ENCODE measurements at places on chromosomes 3 and 15. TPM values are rescaled to one million over a fixed set of nuclear protein-coding genes. Genes with fewer than 3 reads are reported as not detected.

GRCh38 chr3:188296761-188297612 is 143.0 kb downstream of the LPP start:
- no peaks in the 10 kb centered on the region for H3K27me3 ChIP-seq
- H3K36me3 ChIP-seq = peaks cover 2% of the 10 kb centered on the region
- DNase-seq = no peak
- H3K27ac ChIP-seq = peak overlapping the region; percentile 8

DNA sequence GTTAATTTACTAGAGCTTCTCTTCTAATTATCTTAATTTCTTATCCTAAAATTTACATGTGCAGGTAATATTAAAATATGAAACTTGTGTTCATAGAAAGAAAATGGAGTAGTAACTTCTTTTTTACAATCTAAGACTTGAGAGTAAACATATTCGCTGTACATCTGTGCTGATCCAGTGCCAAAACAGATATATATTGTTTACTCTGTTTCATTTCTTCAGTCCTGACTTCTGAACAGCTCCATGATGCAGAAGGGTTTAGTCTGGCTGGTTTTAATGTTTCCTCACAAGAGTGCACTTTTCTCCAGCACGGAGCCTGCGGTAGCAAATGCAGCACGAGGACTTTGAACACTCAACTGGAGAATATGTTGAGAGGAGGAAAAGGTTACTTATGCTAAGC is 306.8 kb downstream of the EPHA3 start:
- DNase-seq = no peak
- H3K36me3 ChIP-seq = no peaks in the 10 kb centered on the region
- no peaks in the 10 kb centered on the region for H3K4me1 ChIP-seq
- no peak overlapping the region for H3K4me3 ChIP-seq
- H3K27ac ChIP-seq = no peak overlapping the region
- H3K27me3 ChIP-seq = no peaks in the 10 kb centered on the region

DNA sequence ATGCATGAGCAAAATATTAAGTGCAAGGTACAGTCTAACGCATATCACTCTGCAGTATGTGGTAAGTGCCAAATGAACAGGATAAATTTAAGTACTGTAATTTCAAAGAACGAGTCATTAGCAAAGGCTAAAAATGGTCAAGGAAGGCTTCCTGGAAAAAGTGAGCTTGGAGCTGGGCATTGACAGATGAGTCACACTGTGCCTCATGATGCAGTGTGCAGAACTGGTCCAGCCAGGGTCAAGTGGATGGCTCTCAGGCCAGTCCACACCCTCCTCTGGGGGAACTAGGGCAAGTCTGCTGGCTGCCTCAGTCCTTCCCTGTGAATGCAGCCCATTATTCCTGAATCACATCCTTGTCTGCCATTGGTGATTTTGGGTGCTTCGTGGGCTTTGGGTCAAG is 76.3 kb downstream of the CACNA1D start:
- DNase-seq = no peak
- H3K27ac ChIP-seq = no peak overlapping the region
- H3K36me3 ChIP-seq = no peaks in the 10 kb centered on the region
- H3K27me3 ChIP-seq = peaks cover 4% of the 10 kb centered on the region

The SCG5 gene
- polyA plus RNA-seq = 29.2 TPM

DNA sequence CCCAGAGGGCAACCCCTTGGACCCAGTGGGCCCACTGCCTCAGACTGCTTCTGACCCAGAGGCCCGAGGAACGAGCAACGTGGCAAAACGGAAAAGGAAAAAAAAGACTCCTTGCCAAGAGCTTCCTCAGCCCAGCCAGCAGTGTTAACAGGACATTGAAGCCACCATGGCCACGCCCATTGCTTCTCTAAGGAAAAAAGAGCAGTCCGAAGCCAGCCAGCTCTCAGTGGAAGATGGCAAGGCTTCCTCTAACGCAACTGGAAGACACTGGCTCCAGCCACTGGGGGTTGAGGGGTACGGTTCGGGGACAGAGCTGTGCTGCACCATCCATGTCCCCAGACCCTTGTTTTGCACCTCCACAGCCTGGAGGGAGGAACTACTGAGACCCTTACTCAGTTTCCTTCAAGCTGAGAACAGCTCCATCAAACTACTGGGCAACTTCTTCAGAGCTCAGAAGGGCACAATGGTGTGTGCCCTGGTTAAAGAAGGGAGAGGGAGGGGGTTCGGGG is 10.7 kb downstream of the BMF start:
- H3K4me3 ChIP-seq = no peak overlapping the region
- H3K36me3 ChIP-seq = no peaks in the 10 kb centered on the region
- H3K27ac ChIP-seq = no peak overlapping the region
- peaks cover 12% of the 10 kb centered on the region for H3K27me3 ChIP-seq

DNA sequence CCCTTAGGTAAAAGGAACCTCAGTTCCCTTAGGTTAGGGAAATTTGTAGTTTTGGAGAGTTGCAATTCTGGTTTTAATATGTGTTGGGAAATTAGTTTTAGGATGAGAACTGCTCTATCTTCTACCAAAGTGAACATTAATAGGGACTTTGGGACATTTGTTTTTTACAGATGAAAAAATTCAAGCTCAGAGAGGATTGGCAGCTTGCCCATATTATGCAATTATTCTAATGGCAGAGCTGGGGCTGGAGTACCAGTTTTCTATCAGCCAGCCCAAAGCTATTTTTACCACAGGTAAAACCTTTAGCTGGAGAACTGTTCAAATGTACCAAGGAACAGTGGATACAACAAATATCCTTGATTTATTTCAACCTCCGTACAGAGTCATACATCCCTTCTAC is 127.0 kb downstream of the CPNE4 start:
- H3K4me3 ChIP-seq = no peak overlapping the region
- H3K36me3 ChIP-seq = no peaks in the 10 kb centered on the region
- H3K27ac ChIP-seq = no peak overlapping the region
- no peaks in the 10 kb centered on the region for H3K4me1 ChIP-seq
- H3K27me3 ChIP-seq = no peaks in the 10 kb centered on the region

The NAA80 gene
- 9.4 TPM for polyA plus RNA-seq

The ACOX2 gene
- 0.20 TPM for polyA plus RNA-seq

GRCh38 chr3:122665881-122666280 is 14.8 kb upstream of the PARP14 start:
- H3K36me3 ChIP-seq = no peaks in the 10 kb centered on the region
- H3K27me3 ChIP-seq = peaks cover 4% of the 10 kb centered on the region
- no peak for DNase-seq
- peaks cover 3% of the 10 kb centered on the region for H3K4me1 ChIP-seq

GRCh38 chr15:29516929-29517328 is 247.3 kb upstream of the NSMCE3 start:
- H3K27me3 ChIP-seq = no peaks in the 10 kb centered on the region
- H3K4me1 ChIP-seq = no peaks in the 10 kb centered on the region
- no peak for DNase-seq
- H3K27ac ChIP-seq = no peak overlapping the region

GRCh38 chr15:89813381-89814111 is 1.1 kb downstream of the ANPEP start:
- H3K4me3 ChIP-seq = no peak overlapping the region
- DNase-seq = no peak
- peaks cover 5% of the 10 kb centered on the region for H3K27me3 ChIP-seq
- no peaks in the 10 kb centered on the region for H3K36me3 ChIP-seq
- peaks cover 9% of the 10 kb centered on the region for H3K4me1 ChIP-seq

The LSAMP gene
- 0.12 TPM for polyA plus RNA-seq

- H3K27me3 ChIP-seq = no peaks in the 10 kb centered on the region
- no peaks in the 10 kb centered on the region for H3K36me3 ChIP-seq
- H3K27ac ChIP-seq = no peak overlapping the region
- no peak for DNase-seq
- no peak overlapping the region for H3K4me3 ChIP-seq
- H3K4me1 ChIP-seq = no peaks in the 10 kb centered on the region
Measured at GRCh38 chr3:149216193-149216869, 5.3 kb downstream of the CP start.

DNA sequence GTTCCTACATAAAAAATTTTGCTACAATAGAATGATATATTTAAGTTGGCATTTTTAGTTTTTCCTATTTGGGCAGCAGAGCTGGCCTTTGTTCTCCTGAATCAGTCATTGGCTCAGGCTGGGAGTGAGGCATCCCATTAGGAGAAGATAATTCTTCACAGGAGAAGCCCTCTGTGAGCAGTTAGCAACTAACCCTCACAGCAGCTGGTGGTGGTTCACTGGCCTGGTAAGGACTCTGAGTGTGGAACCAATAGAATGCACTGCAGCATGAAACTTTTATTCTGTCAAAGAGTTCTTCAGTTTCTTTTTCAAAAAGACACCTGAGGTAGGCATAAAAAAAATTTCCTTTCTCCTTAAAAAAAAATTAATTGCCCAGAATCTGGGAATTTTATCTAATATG is 562.6 kb downstream of the ZNF385D start:
- no peaks in the 10 kb centered on the region for H3K36me3 ChIP-seq
- DNase-seq = no peak
- H3K27ac ChIP-seq = no peak overlapping the region
- H3K4me3 ChIP-seq = no peak overlapping the region
- H3K4me1 ChIP-seq = no peaks in the 10 kb centered on the region

All from keratinocyte (primary cell).